Forelimb muscle (tissue), 1 donor: ENCODE measurements at places on chromosomes 5 and 9. TPM values are rescaled to one million over a fixed set of nuclear protein-coding genes. Genes with fewer than 3 reads are reported as not detected.

Gene CARD9
- polyA plus RNA-seq: 0.82 TPM

DNA sequence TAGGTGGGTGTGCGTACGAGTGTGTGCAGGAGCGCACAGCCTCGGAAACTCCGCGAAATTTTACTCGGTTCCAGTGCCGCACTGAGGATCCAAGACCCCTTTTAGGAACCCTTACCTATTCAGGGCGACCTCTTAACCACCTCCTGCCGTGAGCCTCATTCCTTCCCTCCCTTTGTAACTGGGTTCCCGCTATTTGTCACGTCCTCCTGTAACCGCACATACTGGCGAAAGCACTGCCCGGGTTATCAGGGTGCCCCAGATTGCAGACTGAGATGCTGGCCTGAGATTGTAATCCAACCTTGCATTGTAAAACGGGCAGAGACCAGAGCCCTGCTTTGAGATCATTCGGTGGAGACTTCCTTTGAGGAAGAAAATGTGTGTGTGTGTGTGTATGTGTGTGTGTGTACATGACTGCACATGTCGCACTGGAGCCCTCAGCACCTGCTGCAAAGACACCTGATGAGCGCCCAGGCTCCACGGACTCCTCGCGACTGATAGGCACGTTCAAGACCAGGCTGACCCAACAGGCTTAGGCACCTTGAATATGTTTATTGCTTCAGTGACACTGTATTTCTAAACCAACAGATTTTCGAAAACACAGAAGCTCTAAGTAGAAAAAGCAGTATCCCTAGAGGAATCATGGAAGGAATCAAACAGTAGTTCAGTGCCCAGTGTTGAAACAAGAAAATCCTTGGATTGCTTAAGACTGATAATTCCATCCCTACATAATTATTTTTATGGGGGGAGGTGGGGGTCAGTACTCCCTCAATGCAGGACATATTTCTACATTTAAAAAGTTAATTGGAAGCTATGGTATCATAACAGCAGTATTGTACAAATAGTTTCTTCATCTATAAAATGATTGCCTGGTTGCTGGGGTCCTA is 86.5 kb upstream of the TNFAIP8 start:
- no peak for DNase-seq

GRCh38 chr9:85055506-85056202 is 386.1 kb downstream of the NTRK2 start:
- DNase-seq: no peak

- DNase-seq: no peak
Observed at GRCh38 chr5:131684595-131684994, 49.6 kb upstream of the RAPGEF6 start.

GRCh38 chr5:56130664-56131063 is 102.5 kb downstream of the ANKRD55 start:
- no peak for DNase-seq

DNA sequence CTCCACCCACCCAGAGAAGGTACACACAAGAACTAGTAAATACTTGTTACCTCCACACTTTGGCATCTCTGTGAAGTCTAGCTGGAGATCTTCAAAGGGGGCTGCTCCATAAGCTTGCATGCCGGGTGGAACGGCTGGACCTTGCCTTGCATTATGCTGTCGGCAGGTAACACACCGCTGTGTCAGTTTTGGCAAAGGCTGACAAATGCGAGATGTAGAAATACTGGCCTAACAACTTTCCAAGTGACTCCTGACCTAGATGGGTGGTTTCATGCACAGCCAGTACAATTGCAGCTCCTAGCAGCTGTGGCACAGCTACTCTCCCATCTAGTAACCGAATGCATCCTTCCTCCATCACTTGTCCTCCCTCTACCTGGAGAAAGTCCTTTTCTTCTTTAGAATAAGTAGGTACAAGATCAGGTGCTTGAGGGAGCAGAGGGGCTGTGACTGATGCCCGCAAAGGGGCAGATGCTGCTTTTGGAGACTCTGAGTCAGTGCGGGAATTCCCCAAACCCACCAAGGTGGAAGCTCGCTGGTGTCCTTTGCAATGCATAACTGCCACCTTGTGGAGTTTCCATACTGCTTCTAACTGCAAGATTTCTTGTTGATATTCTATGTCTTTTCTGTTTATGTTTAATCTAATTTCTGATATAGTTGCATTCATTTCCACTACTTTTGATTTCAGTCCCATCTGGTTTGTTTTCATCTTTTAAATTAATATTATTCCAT is 78.4 kb downstream of the TMEM161B start:
- DNase-seq: no peak

Gene ABO
- 1.3 TPM for polyA plus RNA-seq

DNA sequence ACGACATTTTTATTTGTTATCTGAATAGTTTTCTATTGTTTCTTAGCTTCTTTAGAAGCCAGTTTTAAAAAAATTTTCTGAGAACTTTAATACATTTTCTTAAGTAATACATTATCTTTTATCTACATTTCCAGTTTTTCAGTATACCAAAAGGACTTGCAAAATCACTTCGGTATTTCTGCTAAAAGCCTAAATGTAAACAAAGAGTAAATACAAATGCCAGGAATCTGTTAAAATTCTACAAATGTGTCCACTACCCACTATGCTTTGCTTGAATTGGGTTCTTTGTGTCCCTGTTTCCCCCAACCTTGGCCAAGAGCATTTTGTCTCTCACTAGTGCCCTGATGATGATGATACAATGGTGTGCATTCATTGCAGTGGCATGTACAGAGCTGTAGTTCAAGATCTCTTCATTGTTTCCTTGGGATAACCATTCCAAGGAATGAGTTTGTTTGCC is 611.2 kb downstream of the NR2F1-AS1 start:
- no peak for DNase-seq

Gene MAPKAP1
- polyA plus RNA-seq: 67.7 TPM

GRCh38 chr5:66757834-66758371 is 161.7 kb downstream of the MAST4 start:
- DNase-seq: no peak

Gene CDKN2B-AS1
- polyA plus RNA-seq: 0.15 TPM

Gene EIF4E1B
- not detected for polyA plus RNA-seq

- DNase-seq: no peak
Observed at GRCh38 chr9:114507726-114508125, 2.5 kb upstream of the WHRN start.

Gene NEUROG1
- not detected for polyA plus RNA-seq

Gene TAF11L10
- polyA plus RNA-seq: not detected

DNA sequence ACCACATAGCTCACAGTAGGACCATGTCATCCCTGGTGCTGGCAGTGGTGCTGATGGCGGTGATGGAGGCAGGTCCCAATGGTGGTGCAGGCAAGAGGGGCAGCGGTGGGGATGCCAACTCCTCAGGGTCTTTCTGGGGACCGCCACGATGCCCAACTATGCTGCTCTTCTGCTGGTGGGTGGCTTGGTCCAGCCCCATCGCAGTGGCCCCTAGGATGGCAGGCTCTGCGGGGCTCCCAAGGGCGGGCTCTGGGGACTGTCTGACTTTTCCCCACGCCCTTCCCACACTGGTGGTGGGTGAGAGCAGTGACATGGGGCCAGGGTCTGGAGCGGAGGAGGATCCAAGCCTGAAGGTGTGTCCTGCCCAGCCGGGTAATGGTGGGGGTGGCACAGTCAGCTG is 288.9 kb upstream of the RIOK2 start:
- DNase-seq: no peak

GRCh38 chr9:18269561-18269960 is 204.4 kb upstream of the ADAMTSL1 start:
- no peak for DNase-seq

DNA sequence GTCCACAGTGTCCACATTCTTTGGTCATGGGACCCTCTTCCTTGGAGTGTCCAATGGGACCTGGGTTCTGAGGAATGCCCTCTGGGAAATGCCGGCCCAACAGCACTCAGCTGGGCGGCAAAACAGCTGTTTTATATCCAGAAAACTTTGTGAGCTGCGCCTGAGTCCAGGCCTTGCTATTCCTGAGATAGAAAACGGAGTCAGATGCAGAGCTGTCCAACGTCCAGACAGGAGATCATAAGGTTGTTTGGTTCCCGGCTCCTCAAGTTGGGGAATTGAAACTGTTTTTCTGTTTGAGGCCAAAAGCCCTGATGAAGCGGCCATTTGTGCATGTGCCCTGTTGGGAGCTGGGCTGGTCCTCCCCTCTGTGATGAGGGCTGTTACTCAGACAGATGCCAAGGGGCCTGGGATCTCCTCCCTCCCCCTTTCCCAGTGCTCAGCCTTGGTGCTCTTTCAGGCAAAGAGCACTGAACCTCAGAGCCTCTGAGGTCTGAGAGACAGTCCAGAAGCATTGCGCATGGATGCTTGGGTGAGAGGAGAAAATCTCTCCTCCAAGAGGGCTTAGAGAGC is 66.6 kb upstream of the GARNL3 start:
- no peak for DNase-seq

GRCh38 chr5:173282916-173283315 is 45.3 kb downstream of the STC2 start:
- no peak for DNase-seq

Gene PIK3R1
- 61.7 TPM for polyA plus RNA-seq

Gene GABRA6
- polyA plus RNA-seq: not detected

Gene CD274
- polyA plus RNA-seq: 1.2 TPM

DNA sequence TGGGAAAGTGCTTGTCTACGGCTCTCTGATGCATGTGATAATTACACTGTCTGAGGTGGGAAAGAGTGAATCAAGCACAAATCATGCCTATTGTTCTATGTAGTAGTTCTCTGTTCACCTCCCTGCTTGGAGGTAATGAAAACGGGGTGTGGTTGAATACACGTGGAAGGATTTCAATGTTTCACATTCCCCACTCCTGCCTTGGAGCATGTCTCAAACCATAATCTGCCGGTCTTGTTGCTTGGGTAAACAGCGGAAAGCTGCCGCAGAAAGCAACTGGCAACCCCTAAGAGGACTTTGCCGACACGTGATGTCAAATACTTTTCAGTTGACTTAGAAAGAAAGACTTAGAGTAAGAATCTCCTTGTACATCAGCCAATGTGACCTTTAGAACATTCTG is 63.5 kb upstream of the MOCS2 start:
- no peak for DNase-seq

- DNase-seq: no peak
Observed at GRCh38 chr5:132987531-132988408, 24.3 kb upstream of the AFF4 start.

Gene CBY3
- 0.37 TPM for polyA plus RNA-seq

GRCh38 chr5:10220248-10220647 is 29.4 kb downstream of the ATPSCKMT start:
- DNase-seq: no peak

Gene ESM1
- 1.7 TPM for polyA plus RNA-seq

DNA sequence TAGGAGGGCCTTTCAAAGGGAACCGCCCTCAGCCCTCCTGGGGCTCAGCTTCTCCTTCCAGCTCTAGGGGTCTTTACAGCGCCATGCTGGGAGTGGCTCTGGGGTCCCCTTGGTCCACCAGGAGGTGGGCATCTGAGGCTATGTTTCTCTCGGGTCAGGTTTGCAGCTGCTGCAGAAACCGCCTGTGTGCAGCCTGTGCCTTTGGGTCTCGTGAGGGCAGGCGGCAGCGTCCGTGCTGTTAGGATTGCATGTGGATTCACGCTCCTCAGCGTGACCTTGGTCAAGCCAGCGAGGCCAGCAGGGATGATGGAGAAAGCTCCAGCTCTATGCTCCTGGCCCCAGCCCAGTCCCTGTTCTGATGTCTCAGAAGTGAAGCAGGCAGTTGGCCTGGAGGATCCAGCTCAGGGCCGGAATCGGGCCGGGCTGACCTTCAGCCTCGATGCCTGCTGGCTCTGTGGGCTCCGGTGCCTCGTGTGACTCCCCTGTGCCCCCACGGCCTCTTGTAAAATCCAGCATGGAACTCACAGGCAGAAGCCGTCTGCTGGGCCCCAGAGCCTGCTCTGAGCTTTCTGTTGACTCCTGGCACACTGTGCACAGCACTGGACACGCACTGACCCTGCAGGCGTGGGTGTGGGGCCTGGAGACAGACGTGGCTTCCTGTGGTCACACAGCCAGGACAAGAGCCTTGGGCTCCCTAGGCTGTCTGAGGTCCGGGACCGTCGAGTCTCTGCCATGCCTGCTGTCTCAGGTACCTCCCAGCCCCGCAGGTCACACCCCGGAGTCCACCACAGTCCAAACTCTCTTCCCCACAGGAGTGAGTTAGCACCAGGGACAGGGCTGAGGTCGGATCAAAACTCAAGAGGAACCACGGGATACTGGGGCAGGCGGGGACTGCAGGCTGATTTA is 54.3 kb downstream of the TRIP13 start:
- DNase-seq: no peak

DNA sequence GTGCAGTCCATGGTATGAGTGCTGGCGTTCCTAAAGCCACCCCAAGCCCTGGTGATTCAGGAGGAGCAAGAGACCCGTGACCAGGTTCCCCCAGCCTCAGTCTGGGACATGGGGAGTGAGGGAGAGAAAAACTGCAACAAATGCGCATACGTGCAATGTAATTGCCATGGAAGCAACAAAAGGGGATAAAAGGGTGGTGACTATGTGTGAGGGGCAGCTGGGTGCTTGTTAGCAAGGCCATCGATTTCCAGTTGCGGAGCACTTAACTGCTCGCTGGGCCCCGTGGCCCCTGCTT is 709 bp upstream of the SH3PXD2B start:
- no peak for DNase-seq

Gene MARVELD2
- polyA plus RNA-seq: 0.10 TPM

DNA sequence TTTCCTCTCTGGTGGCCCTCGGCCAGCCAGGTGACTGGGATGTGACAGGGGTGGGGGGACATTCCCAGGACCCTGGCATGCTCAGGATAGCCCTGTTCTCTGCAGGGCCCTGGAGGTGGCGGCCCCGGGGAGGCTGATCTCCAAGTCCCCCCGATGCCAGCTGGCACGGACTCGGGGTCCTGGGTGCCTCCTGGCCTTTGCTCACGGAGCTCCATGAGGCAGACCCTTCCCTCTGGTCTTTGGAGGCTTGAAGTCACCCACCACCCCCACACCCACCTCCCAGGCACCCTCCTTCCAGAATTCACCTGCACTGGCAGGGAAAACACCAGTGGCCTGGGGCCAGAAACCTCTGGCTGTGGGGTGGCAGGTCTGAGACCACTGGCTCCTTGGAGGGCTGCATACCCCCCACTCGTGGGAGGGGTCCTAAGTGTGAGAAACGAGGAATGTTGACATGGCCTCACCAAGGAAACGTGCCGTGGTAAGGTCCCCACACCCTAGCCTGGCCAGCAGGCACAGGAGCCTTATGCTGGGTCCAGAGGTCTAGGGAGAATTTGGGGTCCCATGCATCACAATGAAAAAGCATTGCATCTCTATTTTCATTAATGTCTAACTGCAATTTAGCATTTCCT is 130.8 kb upstream of the FAM120A start:
- DNase-seq: no peak

DNA sequence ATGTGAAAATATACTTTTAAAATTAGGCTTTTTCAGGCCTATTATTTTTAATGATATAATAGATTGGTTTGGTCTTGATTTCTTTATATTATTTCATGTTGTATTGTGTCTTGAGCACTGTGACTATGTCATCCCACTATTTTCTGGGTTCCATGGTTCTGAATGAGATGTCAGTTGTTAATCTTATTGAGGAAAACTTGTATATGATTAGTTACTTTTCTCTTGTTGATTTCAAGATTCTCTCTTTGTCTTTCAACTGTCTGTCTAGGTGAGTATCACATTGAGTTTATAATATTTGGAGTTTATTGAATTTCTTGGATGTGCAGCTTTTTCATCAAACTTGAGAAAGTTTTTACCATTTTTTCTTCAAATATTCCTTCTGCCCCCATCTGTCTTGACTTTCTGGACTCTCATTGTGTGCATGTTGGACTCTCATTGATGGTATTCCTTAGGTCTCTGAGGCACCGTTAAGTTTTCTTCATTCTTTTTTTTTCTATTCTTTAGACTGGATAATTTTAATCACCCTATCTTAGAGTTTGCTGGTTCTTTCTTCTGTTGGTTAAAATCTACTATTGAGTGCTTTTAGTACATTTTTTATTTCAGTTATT is 175.8 kb downstream of the TMEM167A start:
- no peak for DNase-seq
